ENCODE measurements at places on chromosomes 12 and 14.

GRCh38 chr12:64616201-64616600 is 5.9 kb downstream of the RASSF3 start:
- no peak overlapping the region for H3K4me3 ChIP-seq
- H3K27me3 ChIP-seq, result no peaks in the 10 kb centered on the region
- H3K27ac ChIP-seq, result peak overlapping the region; percentile 6
- peak; percentile 57 for DNase-seq
- no peaks in the 10 kb centered on the region for H3K36me3 ChIP-seq

GRCh38 chr12:50224026-50224692 is 57.0 kb upstream of the CERS5 start:
- no peaks in the 10 kb centered on the region for H3K27me3 ChIP-seq
- peak overlapping the region; percentile 72 for H3K27ac ChIP-seq
- no peak overlapping the region for H3K4me3 ChIP-seq

GRCh38 chr12:4274396-4275015 is 944 bp downstream of the CCND2 start:
- peaks cover 81% of the 10 kb centered on the region for H3K27me3 ChIP-seq
- no peak overlapping the region for H3K27ac ChIP-seq
- no peaks in the 10 kb centered on the region for H3K36me3 ChIP-seq
- no peak for DNase-seq

GRCh38 chr14:73168274-73168673 is 32.0 kb downstream of the PSEN1 start:
- no peak overlapping the region for H3K4me3 ChIP-seq
- DNase-seq, result no peak
- no peaks in the 10 kb centered on the region for H3K27me3 ChIP-seq
- H3K4me1 ChIP-seq, result no peaks in the 10 kb centered on the region
- no peak overlapping the region for H3K27ac ChIP-seq

GRCh38 chr14:102940729-102941362 is 18.4 kb downstream of the AMN start:
- no peak overlapping the region for H3K4me3 ChIP-seq
- H3K27ac ChIP-seq, result no peak overlapping the region
- H3K27me3 ChIP-seq, result no peaks in the 10 kb centered on the region
- H3K36me3 ChIP-seq, result peaks cover 39% of the 10 kb centered on the region
- no peak for DNase-seq

DNA sequence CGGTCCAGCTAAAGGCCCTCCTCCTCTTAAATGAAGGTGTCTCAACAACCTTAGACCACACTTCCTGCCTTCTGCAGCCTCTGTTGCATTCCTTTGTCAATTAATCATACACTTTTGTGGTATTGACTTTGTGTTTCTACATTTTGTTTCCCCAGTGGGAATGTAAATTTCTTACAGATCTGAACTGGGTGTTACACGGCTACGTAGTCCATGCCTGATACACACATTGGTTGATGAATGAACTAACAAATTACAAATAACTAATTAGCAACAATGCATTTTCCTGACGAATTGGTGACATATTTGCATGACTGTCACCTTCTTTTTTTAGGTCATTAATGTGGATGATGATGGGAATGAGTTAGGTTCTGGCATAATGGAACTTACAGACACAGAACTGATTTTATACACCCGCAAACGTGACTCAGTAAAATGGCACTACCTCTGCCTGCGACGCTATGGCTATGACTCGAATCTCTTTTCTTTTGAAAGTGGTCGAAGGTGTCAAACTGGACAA is 15.2 kb upstream of the CCT2 start:
- H3K4me3 ChIP-seq, result peak overlapping the region; percentile 30
- peaks cover 29% of the 10 kb centered on the region for H3K36me3 ChIP-seq
- peaks cover 20% of the 10 kb centered on the region for H3K4me1 ChIP-seq

DNA sequence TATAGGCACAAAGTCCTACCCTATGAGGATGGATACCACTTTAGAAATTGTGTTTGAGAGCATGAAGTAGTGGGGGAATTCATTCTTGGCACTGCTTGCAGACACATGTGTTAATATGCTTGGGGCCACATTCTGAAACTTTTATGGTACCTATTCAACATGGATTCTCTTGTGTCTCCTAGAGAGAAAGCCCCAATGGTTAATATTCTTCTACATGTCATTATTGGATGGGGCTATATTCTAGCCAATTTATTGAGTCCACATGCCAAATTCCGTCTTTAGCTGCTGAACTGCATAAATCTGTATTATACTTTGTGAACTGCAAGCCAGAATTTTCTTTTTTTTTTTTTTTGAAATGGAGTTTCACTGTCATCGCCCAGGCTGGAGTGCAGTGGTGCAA is 140.0 kb downstream of the KICS2 start:
- peaks cover 9% of the 10 kb centered on the region for H3K4me1 ChIP-seq
- H3K36me3 ChIP-seq, result no peaks in the 10 kb centered on the region
- H3K27ac ChIP-seq, result no peak overlapping the region
- H3K4me3 ChIP-seq, result no peak overlapping the region

DNA sequence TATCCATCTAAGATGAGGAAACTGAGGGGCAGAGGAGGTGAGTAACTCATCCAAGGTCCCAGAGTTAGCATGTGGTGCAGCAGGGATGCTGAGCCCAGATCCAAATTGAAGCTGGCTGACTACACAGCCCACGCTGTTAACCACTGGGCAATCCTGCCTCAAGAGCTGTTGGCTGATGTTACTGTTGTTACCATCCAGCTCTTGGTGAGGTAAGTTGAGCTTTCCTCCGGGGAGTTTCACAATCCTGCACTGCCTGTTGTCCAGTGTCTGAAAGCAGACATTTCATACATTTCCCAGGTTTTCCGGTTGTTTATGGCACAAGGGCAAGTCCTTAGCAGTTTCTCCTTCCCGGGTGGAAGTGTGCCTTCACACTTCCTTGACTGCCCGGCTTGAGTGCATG is 14.5 kb downstream of the CYP46A1 start:
- H3K27me3 ChIP-seq, result no peaks in the 10 kb centered on the region
- H3K4me1 ChIP-seq, result no peaks in the 10 kb centered on the region
- H3K36me3 ChIP-seq, result no peaks in the 10 kb centered on the region
- no peak for DNase-seq
- H3K27ac ChIP-seq, result no peak overlapping the region
- H3K4me3 ChIP-seq, result no peak overlapping the region

- H3K36me3 ChIP-seq, result no peaks in the 10 kb centered on the region
- no peaks in the 10 kb centered on the region for H3K4me1 ChIP-seq
- DNase-seq, result no peak
- no peak overlapping the region for H3K4me3 ChIP-seq
- H3K27ac ChIP-seq, result no peak overlapping the region
Observed at GRCh38 chr14:82447586-82447985, 913.9 kb upstream of the SEL1L start.

GRCh38 chr14:75339059-75339458 is 60.4 kb downstream of the FOS start:
- no peaks in the 10 kb centered on the region for H3K27me3 ChIP-seq
- DNase-seq, result peak; percentile 38
- H3K4me1 ChIP-seq, result no peaks in the 10 kb centered on the region
- H3K4me3 ChIP-seq, result no peak overlapping the region
